ENCODE measurements at places on chromosomes 5 and 9.

- no peak for DNase-seq
Measured at GRCh38 chr5:157821822-157822622, 36.9 kb downstream of the CLINT1 start.

GRCh38 chr5:176810081-176810597 is at the start of gene UNC5A:
UNC5A (plus strand) TSS chr5:176810559; CDS start chr5:176810751, 192 bp downstream.
- no peak for DNase-seq

DNA sequence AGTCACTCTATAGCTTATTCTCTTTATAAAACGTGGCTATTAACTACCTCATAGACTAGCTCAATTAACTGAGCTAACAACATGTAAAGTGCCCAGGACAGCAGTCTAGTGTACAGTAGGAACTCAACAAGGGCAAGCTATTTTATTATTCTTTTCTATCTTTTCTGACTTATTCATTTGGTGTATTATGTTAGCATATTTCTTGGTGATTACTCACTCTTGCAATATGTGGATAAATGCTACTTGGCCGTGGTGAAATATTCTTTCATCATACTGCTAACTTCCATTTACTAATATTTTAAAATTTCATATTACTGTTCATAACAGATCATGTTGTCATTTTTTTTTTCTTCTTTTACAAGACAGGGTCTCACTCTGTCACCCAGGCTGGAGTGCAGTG is 4.9 kb downstream of the SLC25A51 start:
- DNase-seq: no peak

- no peak for DNase-seq
Measured at GRCh38 chr5:109901628-109901981, 211.9 kb downstream of the MAN2A1 start.

DNA sequence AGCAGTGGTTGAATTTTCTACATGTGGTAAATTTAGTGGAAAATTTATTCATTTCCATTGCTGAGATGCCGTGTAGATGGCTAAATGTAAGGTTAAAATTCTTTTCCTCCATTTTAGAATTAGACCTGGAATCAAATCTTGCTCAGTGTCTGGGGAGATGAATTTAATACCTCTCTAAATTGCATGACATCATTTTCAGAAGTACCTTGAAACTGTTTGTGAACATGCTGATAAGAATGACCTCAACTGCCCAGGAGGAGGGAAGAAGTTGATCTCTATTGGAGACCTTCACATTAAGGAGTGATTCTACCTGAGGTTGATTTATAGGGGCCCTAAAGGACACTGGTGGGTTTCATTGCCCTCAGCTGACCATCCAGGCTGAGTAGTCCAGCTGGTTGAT is 116.7 kb upstream of the EGFLAM start:
- DNase-seq: no peak

DNA sequence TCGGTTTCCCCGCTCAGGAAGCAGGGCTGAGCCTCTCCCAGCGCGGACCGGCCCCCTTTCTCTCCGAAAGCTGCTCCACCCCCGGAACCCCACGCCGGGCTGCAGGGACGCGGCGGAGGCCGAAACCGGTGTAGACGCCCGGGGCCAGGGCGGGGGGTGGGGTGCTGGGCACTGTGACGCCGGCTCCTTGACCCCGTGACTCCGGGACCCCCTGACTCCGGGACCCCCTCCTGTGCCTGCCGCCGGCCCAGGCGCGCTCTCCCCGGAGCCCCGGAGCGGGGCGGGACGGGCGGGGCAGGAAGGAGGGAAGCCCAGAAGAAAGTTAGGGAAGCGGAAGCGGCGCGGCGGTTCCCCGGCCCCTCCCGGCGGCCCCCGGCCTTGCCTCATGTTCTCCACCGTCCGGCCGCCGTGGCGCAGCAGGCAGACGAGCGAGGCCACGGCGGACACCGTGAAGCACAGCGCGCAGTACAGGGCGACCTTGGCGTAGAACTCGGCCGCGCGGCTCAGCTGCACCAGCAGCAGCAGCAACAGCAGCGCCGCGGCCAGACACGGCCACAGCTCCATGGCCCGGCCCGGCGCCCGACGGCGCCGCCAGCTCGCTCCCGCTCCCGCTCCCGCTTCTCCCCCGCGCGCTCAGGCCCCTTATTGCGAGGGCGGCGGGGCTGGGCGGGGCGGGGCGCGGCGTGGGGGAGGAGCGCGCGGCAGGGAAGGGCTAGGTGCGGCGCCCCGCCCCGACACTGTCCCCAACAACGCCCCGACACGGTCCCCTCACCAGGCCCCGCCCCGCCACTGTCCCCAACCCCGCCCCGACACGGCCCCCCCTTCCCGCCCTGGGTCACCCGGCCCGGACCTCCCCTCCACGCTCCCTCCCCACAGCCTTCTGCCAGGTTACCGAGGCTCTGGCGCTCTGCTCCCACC is at the start of gene AGPAT2:
AGPAT2 (minus strand) TSS at position 664 of the 918 bp plus-strand sequence; CDS start at position 564, 100 bp downstream.
- no peak for DNase-seq

DNA sequence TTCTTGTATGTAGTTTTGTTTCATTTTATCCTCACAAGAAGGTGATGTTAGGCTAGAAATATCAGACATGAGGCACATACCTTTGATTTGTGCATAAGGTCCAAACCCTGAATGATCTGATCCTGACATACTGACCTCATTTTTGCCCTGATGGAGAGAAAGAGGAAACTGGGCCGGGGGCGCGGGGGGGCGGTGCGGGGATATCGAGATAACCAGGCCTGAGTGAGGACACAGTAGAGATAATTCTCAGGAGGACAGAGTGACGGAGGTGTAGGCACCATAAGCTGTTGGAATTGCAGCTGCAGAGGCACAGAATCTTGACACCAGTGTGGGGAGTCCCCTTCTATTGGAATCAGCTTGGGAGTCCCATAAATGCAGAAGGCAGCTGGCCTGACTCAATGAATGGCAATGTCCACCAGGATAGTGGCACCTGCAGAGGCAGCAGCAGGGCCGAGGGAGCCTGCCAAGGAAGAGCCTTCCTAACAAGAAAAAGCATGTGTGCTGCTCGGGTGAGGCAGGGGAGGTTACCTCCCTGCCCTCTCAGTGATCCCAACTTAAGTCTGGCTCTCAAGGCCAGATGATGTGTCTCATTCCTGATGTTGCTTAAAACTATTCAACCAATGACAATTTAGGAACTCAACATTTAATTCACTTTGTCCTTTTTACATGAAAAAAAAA is 234.3 kb upstream of the MSX2 start:
- no peak for DNase-seq

DNA sequence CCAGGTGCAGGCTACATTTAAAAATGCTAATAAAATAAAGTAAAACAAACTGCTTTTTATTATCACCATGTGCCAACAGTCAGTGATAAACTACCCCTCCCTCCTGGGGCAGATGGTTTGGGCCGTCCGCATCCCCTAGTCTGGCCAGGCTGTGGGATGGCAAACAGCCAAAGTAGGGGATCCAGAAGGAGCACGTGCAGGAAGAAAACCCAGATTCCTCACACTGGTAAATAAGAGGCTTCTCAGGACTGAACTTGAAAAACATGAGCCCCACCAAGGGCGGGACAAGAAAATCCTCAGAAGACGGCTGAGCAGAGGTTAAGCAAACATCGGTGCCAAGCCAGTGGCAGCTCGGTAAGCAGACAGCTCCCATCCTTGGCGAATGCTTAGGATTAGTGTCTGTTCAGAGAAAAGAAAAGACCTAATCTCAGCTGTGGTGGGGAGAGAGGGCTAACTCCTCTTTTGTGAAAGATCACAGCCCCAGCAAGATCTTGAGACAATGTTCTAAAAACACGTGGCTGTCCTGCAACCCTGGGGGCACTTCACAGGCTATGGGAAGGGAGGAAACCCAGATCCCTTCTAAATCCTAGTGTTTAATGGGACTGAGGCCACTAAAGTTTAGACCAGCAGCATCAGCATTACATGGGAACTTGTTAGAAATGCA is 46.5 kb upstream of the GDNF start:
- DNase-seq: no peak

- DNase-seq: no peak
Measured at GRCh38 chr5:178765753-178766300, 35.4 kb upstream of the ZNF354A start.

GRCh38 chr9:100217536-100217935 is 118.5 kb downstream of the INVS start:
- DNase-seq: no peak

GRCh38 chr9:13860946-13861640 is 452.8 kb downstream of the NFIB start:
- no peak for DNase-seq

DNA sequence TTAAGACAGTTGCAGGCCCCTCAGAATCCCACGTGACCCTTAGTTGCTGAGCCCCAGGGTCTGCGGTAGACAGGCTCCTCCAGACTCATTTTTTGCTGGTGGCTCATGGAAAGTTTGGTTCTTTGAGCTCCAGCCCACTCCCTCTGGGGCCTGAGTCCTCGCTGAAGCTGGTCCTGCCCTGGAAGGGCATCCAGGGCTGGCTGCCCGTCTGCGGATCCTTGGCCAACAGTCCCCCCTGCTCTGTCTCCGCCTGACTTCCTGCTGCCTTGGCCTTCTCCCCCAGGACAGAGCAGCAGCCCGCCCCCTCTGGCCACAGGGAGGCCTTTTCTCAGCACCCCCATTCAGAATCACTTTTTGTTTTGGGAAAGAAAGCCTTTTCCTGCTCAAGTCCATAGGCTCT is 24.4 kb downstream of the SLC6A7 start:
- no peak for DNase-seq

GRCh38 chr9:130010151-130010988 is 32.6 kb downstream of the FNBP1 start:
- no peak for DNase-seq

GRCh38 chr5:72611118-72611730 is 104.0 kb upstream of the ZNF366 start:
- no peak for DNase-seq

All from cortex of kidney (tissue), 1 donor.